ENCODE measurements at places on chromosomes 2 and 18.

GRCh38 chr2:189128970-189129369, 50.6 kb downstream of the COL5A2 start:
- DNase-seq: no peak

DNA sequence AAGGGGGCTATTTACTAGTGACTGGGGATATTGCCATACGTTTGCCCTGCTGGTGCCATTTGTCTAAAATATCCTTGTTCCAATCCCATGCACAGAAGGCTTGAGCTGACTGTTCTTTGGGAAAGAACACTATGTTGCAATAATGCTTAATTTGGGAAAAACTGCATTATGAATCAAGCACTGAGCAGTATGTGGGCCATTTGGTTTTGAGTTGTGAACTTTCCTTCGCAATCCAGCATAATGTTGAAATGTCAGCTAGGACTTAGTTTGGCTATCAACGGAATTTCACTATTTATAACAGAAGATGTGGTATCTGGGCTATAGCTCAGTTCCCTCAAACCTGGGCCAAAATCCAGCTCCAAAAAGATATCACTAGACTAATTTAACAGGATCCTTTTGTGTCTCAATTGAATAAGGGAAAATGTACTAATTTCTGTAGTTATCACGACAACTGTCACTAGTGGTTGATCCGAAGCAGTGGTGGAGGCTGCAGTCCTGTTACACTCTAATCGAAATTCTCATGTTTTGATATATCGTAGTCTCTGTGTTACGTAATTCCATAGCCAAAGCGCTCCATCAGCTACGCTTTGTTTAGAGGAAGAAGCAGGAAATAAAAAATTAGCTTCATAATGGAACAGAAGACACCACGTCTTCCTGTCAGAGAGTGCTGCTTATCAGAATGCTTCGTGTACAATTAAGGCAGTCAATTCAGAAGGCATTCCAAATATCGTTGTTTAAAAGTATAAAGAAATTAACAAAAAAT, 686.8 kb upstream of the SALL3 start:
- no peak for DNase-seq

GRCh38 chr18:27707201-27707600, 469.7 kb downstream of the CDH2 start:
- DNase-seq: no peak

GRCh38 chr2:182420669-182421068, 6.2 kb downstream of the PDE1A start:
- no peak for DNase-seq

- no peak for DNase-seq
Measured at GRCh38 chr2:146982393-146982846, 862.4 kb upstream of the ACVR2A start.

Data from activated CD4-positive, alpha-beta T cell treated with anti-CD3 and anti-CD28 coated beads for 4 hours (primary cell).